Frontal cortex (tissue), 4 donors: ENCODE measurements at places on chromosomes 11 and 22. TPM values are rescaled to one million over a fixed set of nuclear protein-coding genes. Genes with fewer than 3 reads are reported as not detected.

- no peak for DNase-seq
Observed at GRCh38 chr11:59801160-59801706, 9.3 kb downstream of the MRPL16 start.

DNA sequence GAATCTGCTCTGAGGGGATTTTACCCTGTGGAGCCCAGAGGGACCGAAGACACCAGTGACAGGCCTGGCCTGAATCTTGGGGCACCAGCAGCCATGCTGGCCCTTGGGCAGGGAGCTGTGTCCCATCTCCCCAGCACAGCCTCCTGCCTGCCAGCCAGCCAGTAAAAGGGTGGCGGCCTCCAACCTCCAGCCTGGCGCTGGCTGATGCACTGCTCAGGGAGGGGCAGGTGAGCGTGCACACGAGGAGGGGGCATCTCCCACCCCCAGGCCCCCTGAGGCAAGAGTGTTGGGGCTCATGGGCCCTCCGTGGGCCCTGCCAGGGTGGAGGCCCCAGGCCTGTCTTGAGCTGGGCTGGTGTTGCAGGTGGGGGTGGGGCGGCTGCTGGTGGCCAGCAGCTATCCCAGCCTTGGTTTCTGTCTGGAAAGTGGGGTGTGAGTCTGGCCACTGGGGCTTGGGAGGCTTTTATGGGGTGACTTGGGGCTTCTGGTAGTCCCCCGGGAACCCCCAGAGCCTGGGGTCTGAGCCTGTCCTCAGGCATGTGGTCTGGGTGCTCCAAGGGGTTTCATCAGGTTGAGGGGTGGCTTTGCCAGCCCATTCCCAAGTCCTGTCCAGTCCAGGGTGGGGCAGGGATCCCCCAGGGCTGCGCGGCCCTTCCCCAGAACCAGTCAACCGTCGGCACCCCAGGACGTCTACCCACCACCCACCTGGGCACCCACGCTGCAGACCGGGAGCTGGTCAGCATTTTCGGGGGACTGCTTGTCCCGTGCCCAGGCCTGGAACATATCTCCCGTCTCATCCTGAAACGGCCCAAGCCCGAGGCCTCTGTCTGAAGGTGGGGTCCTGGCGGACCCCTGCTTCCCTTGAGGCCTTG, 17.8 kb downstream of the TSPAN4 start:
- no peak for DNase-seq

DNA sequence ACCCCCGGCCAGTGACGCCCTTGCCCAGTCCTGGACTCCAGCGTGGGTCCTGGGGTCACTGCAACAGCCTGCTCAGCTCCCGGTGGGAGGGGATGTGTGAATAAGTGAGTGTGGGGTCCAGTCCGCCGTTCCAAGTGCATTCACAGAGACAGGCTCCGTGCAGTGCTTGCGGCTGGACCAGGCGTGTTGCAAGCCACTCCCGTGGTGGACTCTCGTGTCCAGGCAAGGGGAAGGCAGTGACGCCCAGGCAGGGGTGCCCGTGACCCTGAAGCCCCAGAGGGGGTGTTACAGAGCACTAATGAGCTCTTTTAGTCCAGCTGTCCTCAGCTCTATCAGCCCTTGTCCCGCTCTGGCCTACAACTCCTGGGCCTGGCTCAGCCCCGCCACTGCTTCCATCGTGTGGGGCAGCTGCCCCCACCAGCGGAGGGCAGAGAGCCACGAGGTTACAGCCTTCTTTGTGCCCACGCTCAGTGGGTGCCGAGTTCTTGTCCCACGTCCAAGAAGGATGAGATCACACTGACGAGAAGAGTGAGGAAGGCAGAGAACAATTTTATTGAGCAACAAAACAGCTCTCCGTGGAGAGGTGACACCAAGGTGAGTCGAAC, 1807.5 kb downstream of the LRRC4C start:
- DNase-seq: no peak

- DNase-seq: no peak
Observed at GRCh38 chr11:66281001-66281400, 3.0 kb downstream of the CNIH2 start.

- DNase-seq: no peak
Observed at GRCh38 chr11:100397401-100397800, 289.7 kb upstream of the ARHGAP42 start.

- no peak for DNase-seq
Observed at GRCh38 chr11:61598886-61599868, 18.3 kb upstream of the SYT7 start.

GRCh38 chr22:38258895-38259294, 13.9 kb downstream of the TMEM184B start:
- no peak for DNase-seq

GRCh38 chr11:61725781-61726231, 26.6 kb upstream of the MYRF start:
- no peak for DNase-seq

- no peak for DNase-seq
Observed at GRCh38 chr11:57306940-57307565, 17.7 kb downstream of the TNKS1BP1 start.

Gene APOL5
- not detected for total RNA-seq

Gene CSRP3
- total RNA-seq: not detected

Gene MUC2
- total RNA-seq: not detected

Gene XKR3
- total RNA-seq: not detected
